ENCODE measurements at places on chromosomes 13 and 19.

GRCh38 chr13:83845106-83845505 is 37.2 kb downstream of the SLITRK1 start:
- no peak for DNase-seq

DNA sequence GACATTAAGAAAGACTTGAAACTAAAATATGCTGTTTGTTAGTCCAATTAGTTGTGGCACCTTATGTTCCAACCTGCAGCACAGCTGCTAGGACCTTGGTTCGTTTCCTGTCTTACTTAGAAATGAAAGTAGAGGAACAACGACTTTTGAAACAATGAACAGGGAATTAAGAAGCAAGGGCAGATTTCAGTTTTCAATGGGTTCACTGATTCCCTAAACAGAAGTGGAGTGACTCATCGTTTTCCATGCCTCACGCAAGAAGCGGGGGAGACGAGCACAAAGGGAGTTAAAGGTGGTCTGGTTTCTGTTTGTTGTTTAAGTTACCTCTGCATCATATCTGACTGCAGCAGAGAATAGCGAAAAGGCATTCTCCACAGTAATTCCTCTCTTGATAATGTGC is 44.8 kb downstream of the PHF11 start:
- no peak for DNase-seq

DNA sequence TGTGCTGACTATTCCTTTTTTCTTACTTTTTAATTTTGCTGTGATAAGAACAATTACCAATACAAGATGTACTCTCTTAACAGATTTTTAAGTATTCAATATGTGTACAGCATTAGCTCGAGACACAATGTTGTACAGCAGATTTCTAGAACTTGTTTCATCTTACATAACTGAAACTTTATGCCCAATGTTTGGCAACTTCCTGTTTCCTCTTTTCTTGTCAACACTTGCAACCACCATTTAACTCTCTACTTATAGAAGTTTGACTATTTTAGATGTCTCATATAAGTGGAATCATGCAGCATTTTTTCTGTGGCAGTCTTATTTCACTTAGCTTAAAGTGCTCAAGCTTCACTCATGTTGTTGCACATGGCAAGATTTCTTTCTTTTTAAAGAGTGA is 1426.8 kb downstream of the SLITRK5 start:
- no peak for DNase-seq

DNA sequence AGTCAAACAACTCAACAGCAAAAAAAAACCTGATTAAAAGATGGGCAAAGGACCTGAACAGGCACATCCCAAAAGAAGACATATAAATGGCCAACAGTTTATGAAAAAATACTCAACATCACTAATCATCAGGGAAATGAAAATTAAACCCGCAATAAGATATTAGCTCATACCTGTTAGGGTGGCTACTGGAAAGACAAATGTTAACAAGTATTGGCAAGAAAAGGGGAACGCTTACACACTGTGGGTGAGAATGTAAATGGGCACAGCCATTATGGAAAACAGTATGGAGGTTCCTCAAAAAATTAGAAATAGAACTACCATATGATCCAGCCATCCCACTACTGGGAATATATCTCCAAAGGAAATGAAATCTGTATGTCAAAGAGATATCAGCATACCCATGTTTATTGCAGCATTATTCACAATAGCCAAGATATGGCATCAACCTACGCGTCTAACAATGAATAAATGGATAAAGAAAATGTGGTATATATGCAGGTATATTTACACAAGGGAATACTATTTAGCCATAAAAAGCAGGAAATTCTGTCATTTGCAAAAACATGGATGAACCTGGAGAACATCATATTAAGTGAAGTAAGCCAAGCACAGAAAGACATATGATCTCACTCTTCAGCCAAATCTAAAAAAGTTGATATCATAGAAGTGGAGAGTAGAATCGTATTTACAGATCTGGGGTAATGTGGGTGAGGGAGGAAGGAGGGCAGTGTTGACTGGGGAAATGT is 2.3 kb downstream of the ZNF780A start:
- no peak for DNase-seq

GRCh38 chr19:37959665-37960114 is 52.7 kb downstream of the SIPA1L3 start:
- DNase-seq: no peak

DNA sequence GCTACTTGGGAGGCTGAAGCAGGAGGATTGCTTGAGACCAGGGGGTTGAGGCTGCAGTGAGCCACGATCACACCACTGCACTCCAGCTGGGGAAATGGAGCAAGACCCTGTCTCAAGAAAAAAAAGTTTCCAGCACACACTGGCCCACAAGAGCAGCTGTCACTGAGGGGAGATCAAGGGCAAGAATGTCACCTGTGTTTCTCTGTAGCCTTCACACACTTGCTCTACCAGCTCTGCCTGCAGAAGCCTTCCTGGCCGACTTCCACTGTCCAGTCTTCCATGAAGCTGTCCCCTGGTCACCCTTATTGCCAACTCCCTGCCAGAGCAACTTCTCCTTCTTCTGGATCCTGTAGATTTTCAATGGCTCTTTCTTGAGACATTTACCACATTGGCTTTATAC is 158.0 kb downstream of the KCTD15 start:
- no peak for DNase-seq

DNA sequence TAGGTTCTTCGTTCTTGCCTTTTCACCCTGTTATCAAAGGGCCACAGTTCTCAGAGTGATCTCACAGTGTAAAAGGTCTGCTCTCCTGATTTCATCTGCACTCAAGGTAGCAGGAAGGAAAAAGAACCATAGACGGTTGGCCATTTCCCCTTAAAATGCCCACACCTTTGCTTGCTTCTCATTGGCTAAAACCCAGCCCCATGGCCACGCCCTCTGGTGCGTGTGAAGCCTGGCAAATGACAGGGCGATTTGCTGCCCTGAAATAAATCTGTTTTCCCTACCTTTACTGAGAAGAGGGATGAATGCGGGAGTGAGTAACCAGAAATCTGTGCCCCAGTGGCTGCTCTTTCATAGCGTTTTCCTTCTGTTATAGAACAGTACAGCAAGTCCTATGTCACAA is 269.3 kb downstream of the POU4F1 start:
- no peak for DNase-seq

DNA sequence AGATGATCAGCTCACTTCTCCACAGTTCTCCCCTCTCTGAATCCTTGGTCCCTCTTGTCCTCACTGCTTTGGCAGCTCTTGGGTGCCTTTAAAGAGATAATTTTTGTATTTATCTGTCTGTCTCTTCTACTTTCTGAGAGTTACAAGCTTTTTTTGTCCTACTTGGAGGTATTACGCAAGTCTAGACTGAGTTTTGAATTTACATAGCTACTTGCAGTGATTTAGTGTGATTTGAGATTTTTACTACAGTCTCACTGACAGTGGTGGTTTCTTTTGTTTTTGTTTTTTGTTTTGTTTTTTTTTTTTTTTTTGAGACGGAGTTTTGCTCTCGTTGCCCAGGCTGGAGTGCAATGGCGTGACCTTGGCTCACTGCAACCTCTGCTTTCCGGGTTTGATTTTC is 22.1 kb downstream of the URI1 start:
- no peak for DNase-seq

DNA sequence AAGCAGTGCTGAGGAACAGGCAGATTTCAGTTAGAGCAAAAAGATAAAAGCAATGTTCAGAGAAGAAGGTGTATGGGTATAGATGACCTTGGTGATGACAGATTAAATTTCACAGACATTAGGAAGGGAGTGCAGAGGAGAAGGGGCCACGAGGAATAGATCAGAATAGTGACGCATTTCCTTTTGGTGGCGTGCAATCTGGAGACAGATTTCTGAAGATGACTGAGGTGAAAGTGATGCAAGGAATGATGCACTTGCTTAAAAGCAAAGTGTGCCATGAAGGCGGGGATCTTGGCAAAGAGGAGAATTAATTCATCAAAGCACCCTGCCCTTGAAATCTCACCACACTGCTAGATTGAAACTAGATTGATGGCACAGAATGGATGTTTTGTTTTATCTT is 202.4 kb downstream of the ITGBL1 start:
- no peak for DNase-seq

DNA sequence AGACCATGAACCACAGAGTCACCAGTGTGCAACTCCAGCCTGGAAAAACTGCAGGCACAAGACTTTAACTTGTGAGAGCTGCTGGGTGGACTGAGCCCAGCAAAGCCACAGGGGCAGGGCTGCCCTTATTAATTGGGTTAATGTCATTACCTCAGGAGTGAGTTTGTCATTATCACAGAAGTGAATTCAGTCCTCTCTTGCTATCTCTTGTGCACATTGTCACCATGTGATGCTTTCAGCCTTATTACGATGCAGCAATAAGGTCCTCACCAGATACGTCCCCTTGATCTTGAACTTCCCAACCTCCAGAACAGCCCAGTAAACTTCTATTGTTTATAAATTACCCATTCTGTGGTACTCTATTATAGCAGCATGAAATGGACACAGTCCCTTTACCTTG is 158.1 kb downstream of the LHFPL6 start:
- DNase-seq: no peak

- DNase-seq: no peak
Measured at GRCh38 chr19:45900738-45901431, 1.5 kb downstream of the MYPOP start.

DNA sequence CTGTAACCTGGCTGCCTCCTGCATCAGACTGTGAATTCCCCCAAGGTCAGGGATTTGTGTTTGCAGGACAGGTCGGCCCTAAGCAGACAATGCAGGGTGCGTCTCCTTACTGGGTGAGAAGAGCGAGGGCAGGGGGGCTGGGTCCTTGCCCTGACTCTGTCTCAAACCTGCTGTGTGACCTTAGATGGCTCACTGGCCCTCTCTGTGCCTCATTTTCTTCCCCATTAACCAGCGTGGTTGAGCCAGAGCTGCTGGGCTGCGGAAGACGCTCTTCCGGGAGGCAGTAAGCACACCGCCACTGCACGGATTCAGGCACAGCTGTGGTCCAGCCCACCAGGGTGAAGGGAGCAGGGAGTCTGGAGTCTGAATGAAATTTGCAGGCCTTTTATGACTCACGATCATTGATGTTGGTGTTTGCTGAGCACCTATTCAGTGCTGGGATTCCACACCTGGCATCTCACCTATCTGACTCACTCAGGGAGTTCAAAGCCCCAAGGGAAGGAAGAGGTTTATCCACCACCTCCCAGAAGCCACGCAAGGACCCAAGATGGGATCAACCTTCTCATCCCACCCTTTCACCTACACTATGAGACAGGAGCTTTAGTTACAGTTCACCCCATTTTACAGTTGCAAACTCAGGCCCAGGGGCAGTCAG is 2.5 kb downstream of the AKT1S1 start:
- no peak for DNase-seq

GRCh38 chr19:21568816-21569493 is 63.6 kb downstream of the ZNF429 start:
- DNase-seq: no peak

- DNase-seq: no peak
Measured at GRCh38 chr13:77815330-77815729, 103.3 kb downstream of the EDNRB start.

- DNase-seq: no peak
Measured at GRCh38 chr13:49546561-49546960, 38.8 kb downstream of the RCBTB1 start.

- no peak for DNase-seq
Measured at GRCh38 chr19:43552616-43553015, 19.6 kb downstream of the ZNF575 start.

GRCh38 chr13:65090186-65090585 is 2139.9 kb downstream of the PCDH9 start:
- DNase-seq: peak; percentile 77

- no peak for DNase-seq
Measured at GRCh38 chr19:6772028-6772865, at the start of gene VAV1. Gene VAV1, plus strand, starts transcription at chr19:6772708. Its CDS starts 100 bp downstream, at chr19:6772808.

DNA sequence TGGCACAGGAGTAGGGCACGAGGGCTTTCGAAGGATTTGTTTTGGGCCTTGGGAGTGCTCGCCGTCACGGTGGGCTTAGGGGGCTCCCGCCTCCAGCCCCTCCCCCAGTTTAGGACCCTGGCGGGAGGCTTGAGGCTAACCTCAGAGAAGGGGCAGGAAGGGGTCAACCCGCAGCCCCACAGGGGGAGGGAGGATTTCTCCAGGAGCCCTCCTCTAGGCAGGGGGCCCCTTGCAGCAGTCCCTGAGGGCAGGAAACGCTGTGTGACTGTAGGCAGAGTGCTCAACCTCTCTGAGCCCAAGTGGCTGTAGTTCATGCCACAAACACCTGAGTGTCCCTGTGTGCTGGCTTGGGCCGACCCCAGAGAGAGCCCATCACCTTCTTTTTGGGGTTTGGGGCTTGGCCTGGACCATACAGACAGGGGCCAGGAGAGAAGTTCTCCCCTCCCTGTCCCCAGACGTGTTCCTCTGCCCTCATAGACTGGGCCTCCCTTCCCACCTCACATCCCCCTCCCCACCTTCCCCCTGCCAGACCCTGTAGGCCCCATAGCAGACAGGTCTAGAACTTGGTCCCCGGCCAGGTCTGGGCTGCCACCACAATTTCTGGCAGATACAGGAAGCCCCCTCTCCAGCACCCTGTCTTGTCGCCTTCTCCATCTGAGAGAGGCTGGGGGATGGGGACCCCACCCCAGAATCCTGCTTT is 8.1 kb downstream of the ISYNA1 start:
- no peak for DNase-seq

DNA sequence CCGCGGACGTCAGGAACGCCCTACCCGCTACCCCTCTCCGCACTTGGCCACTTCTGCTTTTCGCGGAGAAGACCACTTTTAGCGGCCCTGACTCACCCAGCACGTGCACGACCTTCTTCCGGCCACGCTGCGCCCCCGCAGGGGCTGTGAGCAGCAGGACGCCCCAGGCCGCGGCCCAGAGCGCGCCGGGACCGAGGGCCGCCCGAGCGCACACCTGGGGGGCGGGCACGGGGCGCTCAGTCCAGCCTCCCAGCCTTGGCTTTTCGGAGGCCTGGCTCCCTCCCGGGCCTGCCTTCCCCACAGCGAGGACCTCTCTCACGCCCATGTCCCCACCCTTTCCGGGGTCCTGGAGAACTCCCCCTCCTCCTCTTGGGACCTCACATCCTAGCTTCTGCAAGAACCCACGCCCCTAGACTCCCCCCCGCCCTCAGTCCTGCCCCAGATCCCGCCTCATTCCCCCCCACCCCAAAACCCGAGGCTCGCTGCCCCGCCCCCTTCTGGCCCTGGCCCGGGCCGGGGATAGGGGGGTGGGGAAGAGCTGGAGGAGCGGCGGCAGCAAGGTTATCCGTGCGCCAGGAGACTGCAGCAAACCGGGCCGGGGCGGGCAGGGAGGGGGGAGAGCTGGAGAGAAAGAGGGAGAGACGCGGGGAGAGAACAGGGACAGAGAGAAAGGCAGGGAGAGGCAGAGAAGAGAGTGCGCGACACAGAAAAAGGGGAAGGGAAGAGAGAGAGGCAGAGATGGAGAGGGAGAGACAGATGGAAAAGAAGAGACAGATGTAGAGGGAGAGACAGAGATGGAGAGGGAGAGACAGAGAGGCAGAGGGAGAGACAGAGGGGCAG is 11.5 kb downstream of the TM6SF2 start:
- DNase-seq: no peak
